ENCODE measurements at places on chromosomes 3 and 15.
A peak's percentile ranks its signal among the peaks of the same experiment; 100 is the strongest.

DNA sequence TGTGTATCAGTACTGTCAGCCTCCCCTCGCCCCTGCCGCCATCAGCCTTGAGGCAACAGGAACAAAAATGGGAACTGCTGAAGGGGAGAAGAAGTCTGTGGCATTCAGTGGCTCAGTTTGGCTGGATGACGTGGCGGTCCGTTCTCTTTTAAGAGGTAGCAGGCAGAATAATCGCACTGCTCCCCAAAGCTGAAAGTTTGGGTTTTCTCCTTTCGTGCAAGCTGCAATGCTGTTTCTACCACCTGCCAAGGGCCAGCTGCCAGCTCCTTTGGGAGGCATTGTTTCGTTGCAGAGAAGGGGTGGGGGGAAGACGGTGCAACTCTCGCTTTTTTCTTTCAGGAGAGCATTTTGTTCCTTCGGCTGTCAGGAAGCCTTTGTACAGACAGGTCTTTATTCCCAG lies 369.6 kb upstream of the RORA start:
- no peak for DNase-seq

DNA sequence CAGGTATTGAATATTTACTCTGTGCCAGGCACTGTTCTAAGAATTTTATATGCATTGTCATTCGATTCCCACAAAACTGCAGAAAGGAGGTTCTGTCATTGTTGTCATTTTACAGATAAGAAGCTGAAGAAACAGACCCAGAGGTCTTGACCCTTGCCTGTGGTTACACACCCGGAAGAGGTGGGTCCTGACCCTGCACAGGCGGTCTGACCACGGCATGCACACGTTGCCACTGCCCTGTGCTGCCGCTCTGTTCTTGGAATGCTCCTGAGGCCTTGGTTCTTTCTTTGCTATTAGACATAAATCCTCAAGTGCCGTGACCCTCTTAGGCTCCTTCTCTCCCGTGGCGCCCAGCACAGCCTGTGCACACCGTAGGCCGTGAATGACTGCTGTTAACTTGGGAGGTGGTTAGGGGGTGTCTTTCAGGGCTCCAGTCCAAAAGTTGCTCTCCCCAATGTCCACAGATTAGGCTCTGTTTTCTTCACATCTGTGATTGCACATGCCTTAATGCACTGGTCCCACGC lies 74.1 kb upstream of the PLXNA1 start:
- no peak for DNase-seq

DNA sequence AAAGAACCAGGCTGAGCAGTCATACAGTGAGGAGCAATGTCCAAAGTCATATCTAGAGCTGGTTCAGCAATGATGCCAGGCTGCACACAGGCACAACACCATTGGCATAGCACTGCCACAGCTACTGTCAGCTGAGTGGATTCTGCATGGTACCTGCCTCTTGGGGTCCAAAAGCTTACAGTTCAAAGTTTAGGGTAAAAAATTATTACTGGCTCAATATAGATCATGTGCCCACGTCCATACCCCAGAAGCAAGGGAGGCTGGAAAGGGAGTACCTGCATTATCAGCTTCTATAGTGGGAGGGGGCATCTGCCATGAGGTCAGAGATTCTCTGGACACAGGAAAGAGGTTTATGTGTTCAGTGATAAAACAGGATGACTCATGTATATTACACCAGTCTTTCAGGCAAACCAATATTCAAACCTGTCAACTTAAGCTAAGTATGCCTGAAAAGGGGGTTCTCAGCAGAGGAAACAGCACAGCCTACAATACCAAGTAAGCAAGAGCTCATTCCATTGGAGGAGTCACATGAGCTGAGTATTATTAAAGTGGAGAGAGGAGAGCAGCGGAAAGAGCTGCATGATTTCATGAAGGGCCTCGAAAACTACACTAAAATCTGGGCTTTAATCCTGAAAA lies 99.0 kb downstream of the ANO10 start:
- no peak for DNase-seq

DNA sequence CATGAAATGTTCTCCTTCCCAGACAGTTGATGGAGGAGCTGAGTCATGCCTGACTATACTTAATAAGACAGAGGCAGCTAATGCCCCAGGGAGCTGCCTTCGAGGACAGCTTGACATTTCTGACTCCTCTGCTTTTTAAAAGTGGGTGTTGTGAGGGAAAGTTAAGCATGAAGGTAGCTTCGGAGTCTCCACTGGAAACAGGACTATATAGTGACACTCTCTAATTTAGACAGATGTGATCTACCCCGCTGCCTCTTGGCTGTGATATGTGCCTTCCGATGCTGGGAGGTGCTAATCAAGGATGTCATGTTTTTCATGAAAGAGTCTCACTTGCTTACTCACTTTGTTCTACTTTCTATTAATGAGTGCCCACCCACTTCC lies 72.7 kb downstream of the IL1RAP start:
- peak; percentile 57 for DNase-seq

GRCh38 chr3:9345041-9345440 lies 17.8 kb upstream of the THUMPD3 start:
- no peak for DNase-seq

- peak; percentile 20 for DNase-seq
Observed at GRCh38 chr15:59247364-59247763, 40.7 kb downstream of the LDHAL6B start.

DNA sequence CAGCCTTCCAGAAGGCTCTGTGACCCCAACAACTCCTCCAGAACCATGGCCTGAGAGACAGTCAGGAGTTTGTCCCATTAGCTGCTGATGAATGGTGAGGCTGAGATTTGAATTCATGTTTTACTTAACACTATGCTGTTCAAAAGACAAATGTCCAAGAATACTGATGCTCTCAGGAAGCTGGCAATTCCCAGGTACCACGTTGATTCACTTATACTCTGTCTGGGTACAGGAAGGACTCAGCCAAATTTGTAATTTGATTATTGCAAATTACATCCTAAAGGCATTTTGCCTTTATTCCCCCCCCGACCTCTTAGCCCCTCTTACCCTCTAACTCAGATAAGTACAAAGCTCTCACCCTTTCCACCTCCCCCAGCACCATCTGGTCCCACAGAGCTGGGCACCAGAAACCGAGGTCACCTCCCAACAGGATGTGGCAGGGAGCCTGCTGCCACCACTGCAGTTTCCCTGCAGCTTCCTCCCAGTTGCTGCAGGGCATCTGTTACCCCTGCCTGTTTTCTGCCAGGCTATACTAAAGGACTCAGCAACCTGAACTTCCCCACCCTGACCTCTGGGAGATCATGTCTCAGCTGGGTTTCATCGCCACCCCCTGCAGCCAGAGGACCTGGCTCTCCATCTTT lies 33.6 kb downstream of the EAF1 start:
- DNase-seq, result no peak
